ENCODE measurements at places on chromosomes 7 and 10. TPM values are rescaled to one million over a fixed set of nuclear protein-coding genes. Genes with fewer than 3 reads are reported as not detected.

- no peak for DNase-seq
Measured at GRCh38 chr10:51964630-51965029, 265.2 kb upstream of the CSTF2T start.

GTF2IRD1 gene
- 3.3 TPM for total RNA-seq

ST8SIA6 gene
- total RNA-seq: 5.8 TPM

- no peak for DNase-seq
Measured at GRCh38 chr10:104117839-104118323, 4.1 kb upstream of the SFR1 start.

ADRA2A gene
- total RNA-seq: 0.19 TPM

DNA sequence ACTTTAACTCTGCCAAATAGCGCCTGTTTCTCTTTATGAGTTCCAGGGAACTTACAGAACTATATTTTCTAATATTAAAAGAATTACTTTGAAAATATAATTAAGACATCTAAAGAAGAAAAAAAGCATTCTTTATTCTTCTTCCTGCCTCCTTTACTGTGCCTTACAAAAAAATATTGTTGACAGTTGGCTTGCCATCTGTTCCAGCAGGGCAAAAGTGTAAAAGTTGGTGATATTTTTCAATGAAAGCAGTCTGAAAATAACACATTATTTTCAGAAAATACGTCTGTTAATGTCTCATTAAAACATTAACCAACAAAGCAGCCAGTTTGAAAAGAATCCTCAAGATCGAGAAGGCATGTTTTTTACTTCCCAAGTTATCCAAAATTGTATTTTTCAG is 1032.2 kb upstream of the LRRTM3 start:
- no peak for DNase-seq

PIK3AP1 gene
- 137 TPM for total RNA-seq

- DNase-seq: no peak
Measured at GRCh38 chr10:121734589-121735045, 136.4 kb upstream of the FGFR2 start.

- no peak for DNase-seq
Measured at GRCh38 chr7:112484671-112485167, 3.9 kb downstream of the LSMEM1 start.

AMZ1 gene
- 1.3 TPM for total RNA-seq

DNA sequence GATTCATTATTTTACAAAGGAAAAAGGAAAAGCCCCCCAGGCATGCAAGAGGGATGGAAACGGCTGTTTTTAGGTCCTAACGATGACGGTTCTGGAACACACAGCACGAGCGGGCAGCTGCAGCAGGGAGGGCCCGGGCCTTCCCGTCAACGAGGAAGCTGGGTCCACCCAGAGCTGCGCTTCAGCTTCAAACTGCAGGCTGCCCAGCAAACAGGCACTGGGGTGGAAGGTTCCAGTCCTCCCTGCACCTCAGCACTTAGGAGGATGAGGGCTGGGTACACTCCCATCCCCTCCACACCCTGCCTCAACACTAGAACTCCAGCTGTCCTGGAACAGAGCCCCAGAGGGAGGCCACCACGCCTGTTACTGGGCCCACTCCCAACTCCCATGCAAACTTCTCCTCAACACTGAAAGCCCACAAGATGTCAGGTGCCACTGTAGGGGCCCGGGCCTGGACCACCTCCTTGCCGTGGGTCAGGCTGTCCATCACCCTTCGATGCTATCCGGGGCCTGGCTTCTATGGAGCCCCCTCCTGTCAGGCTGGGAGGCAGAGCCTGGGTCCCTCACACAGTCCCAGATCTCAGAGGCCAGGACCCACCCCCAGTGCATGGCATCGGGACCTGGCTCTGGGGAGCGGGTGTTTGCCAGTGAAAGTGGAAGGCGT is 33.0 kb downstream of the PAPOLB start:
- DNase-seq: no peak

GRCh38 chr7:115086146-115086841 is 164.4 kb downstream of the MDFIC start:
- DNase-seq: no peak

GRCh38 chr7:80941208-80941758 is 22.4 kb upstream of the SEMA3C start:
- no peak for DNase-seq

- DNase-seq: no peak
Measured at GRCh38 chr10:11297136-11297535, 279.5 kb downstream of the CELF2 start.

GRCh38 chr10:122847782-122848604 is 2.3 kb upstream of the CUZD1 start:
- DNase-seq: no peak

BMS1 gene
- total RNA-seq: 10.4 TPM

MUC12 gene
- total RNA-seq: not detected

Measured in liver (tissue), 10 donors.